ENCODE measurements at places on chromosomes 16 and 17.

DNA sequence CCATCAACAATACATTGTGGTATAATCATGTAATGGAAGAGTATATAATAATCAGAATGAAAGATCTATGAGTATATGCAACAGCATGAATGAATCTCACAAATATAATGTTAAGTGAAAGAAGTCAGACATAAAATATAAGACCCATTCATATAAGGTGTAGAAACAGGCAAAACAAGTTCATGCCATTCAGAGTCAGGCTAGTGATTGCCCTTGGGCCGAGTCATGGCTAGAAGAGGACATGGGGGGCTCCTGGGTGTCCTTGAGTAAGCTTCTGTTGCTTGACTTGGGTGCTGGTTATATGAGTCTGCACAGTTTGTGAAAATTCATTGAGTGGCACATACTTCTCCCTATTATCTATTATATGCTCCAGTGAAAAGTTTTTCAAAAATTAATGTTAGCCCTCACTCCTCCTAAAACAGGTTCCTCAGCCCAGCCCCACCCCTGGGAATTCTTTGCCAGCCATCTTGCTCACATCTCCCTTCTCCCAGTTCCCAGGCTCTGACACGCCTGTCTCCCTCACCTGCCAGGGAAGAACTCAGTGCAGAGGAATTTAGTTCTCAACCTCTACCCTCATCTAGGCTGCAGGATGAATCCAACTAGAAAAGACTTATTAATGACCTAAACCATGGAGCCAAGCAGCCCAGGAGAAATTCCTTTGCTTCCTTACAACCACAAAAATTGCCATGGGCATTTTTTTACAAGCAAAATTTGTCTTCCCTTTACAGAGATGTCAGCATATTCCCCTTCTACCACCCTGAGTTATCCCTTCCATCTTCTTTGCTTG lies 52.4 kb upstream of the NFAT5 start:
- DNase-seq, result no peak

- DNase-seq, result no peak
These were observed 120.9 kb upstream of the LHX1 start for GRCh38 chr17:36816214-36816906.

DNA sequence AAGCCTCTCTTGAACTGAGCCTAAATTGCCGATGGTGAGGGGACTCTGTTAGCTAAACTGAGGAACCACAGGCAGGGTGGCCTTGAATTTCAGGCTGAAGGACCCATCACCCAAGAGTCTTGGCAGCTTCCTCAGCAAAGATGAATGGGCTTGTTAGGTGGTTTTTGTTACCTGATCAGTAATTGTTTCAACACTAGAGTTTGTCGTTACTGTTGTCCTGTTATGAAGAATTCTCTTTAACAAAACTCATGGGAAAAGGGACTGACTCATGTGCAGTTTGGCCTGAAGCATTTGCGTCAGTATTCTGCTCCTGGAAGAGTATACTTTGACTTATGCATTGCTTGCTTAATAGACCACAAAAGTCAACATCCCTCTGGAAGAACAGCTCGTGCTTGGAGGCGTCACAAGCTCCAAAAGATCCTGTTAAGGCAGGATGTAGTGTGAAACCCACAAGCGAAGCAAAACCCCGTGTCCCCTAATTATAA lies 206.0 kb downstream of the IRX3 start:
- no peak for DNase-seq

GRCh38 chr16:56600398-56600999 lies 7.9 kb upstream of the MT2A start:
- DNase-seq, result no peak

DNA sequence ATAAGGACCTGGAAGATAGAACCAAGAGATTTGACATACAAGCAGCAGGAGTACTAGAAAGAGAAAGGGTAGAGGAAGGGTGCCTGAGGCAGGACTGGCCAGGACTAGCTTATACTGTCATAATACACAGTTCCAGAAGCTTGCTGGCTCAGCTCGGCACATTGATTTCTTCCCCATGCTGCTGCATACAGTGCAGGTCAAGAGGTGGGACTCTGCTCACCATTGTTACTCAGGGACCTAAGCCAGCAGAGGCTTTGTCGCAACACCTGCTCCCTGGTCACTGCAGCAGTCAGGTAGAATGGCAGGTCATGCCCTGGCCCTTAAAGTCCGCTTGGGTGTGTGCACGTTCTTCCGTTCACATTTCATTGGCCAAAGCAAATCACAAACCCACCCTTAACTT lies 32.8 kb downstream of the LDHD start:
- no peak for DNase-seq

GRCh38 chr16:61858988-61859387 lies 177.2 kb downstream of the CDH8 start:
- no peak for DNase-seq

DNA sequence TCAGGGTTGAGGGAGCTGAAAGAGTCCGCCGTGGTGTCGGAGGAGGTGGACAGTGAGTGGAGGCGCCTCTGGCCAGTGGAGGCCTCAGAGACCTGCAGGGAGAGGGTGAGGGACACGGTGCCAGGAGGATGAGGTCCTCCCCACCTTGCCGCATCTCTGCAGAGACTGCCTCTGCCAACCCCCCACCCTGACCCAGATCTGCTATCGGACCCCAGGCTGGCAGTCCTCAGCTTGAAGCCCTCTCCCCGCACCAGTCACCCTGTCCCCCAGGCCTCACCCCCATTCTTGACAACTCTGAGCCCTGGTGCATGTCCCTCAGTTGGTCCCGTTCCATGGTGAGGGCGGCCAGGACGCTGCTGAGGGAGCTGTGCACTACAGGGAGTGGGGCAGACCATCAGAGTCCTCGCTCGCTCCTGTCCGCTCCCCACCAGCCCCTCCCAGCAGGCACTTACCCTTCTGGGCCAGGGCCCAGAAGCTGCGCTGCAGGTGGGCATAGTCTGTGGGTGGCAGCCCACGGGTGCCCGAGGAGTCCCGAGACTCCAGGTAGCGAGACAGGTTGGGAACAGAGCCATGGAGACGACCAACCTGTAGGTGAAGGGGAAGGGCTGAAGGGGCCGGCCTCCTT lies 5.4 kb downstream of the OSBPL7 start:
- peak; percentile 12 for DNase-seq

DNA sequence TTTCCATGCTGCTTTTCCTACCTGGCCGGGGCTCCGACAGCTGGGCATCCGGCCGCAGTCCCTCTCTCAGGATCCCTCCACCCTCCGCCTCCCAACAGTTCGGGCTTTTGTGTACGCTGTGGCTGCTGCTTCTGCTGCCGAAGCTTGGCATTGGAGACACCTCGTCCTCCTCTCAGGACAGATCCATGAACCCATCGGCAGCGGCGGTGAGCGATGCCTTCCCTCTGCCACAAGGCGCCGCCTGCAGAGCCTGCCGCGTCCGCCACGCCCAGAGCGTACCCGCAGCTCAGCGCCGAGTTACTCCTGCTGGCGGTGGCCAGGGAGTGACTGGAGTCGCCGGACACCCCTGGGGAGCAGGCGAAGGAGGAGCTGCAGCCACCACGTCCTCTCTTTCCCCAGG lies 2032.8 kb downstream of the TP53TG3F start:
- DNase-seq, result no peak

- no peak for DNase-seq
These were observed 8.0 kb downstream of the IL32 start for GRCh38 chr16:3073448-3073847.

GRCh38 chr16:87145181-87146176 lies 171.7 kb downstream of the C16orf95 start:
- DNase-seq, result no peak

GRCh38 chr17:80777274-80777673 lies 214.4 kb upstream of the CHMP6 start:
- DNase-seq, result no peak

GRCh38 chr17:31580706-31581490 lies 189.4 kb downstream of the RAB11FIP4 start:
- peak; percentile 77 for DNase-seq

DNA sequence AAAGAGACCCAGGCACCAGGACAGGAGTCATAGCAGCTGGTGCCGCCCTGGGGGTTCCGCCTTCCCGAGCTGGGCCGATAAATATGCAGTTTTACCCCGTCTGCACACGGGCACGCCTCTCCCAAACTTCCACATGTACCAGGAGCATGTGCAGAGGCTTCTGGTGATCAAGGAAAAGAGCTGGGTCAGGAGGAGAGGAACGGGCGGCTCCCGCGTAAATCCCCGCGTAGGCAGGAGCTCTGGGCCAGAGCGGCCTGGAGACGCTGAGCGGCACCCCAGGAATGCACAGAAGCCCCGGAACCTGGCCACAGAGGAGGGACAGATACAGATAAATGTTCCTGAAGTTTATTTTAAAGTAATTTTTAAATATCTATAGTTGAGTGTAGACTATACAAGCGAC lies 46.6 kb upstream of the METRNL start:
- no peak for DNase-seq

- no peak for DNase-seq
These were observed 38.3 kb downstream of the MAP2K6 start for GRCh38 chr17:69452664-69453260.

DNA sequence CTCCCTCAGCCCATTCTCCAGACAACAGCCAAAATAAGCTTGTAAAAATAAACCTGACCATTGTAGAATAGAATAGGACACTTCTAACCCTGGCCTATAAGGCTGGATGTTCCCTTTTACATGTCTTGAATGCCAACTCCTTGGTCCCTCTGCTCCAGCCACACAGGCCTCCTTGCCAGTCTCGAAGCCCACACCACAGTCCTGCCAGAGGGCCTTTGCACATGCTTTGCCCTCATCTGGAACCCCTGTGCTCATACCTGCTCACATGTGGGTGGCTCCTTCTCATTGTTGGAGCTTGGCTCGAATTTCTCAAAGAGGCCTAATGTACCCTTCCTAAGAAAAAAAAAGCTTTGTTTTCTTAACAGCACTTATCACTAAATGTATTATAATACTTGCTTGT lies 5.4 kb upstream of the SLC12A3 start:
- DNase-seq, result no peak

DNA sequence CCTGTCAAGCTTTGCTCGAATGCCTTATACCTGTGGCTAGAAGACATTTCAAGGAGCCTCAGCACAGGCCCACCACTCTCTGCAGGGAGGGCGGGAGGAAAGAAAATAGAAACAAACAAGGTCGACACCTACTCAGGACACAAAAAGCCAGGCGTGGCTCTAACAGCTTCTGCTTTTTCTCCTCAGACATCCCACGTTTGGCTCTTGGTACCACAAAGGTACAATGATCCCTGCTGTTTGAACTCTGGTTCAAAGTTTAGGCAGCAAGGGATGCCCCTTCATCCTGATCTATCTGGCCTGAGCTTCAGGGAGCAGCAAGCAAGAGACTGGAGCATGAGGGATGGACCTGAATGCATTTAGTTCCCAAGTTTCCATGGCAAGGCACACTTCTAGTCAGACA lies 57.1 kb downstream of the CREBBP start:
- no peak for DNase-seq

DNA sequence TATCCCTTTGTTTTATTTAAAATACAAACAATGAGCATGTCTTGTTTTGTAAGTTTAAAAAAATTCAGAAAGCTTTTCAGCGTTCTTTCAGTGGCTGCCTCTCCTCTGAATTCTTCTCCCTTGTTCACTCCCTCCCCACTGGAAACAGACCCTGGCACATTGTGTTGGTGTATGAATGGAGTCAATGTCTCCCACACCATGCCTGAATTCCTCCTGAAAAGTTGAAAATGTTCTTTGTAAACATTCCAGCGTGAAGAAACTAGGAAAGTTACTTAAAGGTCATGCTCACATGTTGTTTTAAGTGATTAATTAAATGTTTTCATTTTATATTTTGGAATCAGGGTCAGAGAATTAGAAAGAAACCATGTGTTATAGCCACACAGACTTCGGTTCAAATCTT lies 136.9 kb upstream of the DYNLRB2 start:
- DNase-seq, result no peak

DNA sequence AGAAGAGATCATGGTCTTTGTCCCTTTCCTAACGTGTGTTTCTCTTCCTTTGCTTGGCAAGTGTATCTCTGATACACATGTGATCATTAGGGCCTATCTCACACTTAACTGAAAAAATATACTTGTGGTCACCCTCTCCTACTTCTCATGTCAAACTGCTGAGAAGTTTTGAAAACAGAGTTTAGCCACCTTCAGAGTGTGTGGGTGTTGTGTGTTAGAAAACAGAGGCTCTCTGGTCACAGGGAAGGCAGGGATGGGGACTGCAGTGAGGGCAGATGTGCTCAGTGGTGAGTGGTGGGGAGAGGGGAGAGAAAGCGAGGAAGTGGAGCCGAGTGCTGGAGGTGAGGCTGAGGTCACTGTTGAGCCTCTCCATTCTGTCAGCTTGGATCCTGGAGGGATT lies 29.4 kb downstream of the GRB7 start:
- no peak for DNase-seq

DNA sequence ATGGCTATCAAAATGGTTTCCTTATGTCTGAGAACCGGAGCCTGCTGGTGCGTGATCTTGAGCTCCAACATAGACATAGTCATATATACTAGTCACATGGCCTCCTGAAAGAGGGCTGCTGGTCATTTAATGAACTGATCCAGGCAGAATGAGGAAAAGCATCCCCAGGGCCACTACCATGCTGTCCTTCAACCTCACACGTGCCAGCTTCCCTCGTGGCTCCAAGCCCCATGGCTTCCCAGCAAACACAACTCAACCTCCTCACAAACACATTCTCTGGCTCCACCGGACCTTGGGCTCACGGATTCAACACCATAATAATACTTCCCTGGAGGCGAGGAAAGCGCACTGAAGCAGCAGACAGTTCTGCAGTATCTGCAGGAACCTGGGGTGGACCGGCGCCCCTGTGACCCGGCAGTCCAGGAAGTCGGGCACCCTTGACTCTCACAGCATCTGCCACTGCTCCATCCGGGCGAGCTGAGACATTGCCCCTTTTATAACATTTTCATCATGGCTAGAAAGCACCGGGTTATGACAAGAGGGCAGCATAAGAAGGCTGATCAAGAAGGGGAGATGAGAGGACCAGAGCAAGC lies 57.2 kb upstream of the CDH5 start:
- no peak for DNase-seq

GRCh38 chr16:57600048-57600835 lies 28.2 kb upstream of the ADGRG1 start:
- peak; percentile 50 for DNase-seq

- no peak for DNase-seq
These were observed 214.3 kb downstream of the CDH13 start for GRCh38 chr16:82841108-82841507.

GRCh38 chr16:82857693-82858365 lies 231.1 kb downstream of the CDH13 start:
- peak; percentile 51 for DNase-seq

- DNase-seq, result peak; percentile 40
These were observed 52.0 kb upstream of the AMZ2 start for GRCh38 chr17:68195667-68196393.

DNA sequence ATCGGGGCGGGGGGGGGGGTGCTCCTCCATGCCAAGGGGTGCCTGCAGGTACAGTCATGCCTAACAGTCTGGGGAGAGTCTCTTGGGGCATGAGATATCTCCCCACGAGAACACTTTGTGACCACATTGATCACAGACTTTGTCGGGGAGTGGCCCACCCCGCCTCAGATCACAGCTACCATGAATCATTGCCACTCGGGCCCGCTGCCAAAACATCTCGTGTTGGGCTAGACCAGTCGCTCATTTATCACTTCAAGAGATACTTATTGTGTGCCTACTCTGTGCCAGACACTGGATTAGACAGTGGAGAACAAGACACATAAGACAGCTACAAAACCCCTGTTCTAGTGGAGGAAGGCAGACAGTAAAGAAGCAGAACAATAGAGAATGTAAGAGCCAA lies 72.6 kb downstream of the CLEC16A start:
- DNase-seq, result no peak
